Activated CD4-positive, CD25-positive, alpha-beta regulatory T cell (primary cell): ENCODE measurements at places on chromosomes 11 and 22.

- no peak for DNase-seq
These were observed 5.5 kb downstream of the B3GNT6 start for GRCh38 chr11:77039491-77040400.

DNA sequence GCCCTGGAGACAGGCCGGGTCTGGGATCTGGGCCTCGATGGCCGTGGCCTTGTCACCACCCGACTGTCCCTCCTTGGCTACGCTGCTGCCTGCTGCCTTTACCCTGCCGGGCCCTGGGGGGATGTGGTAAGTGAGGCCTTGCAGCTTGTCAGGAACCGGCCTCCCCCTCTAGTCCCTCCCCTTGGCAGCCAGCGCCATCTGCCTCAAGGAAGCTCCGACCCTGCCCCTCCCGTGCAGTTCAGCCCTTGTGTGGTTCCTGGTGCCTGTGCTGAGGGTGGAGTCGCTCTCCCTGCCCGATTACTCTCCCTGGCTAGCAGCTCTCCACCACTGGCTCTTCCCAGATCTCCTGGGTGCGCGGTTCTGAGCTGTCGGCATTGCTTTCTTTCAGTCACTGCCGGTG is 33.7 kb downstream of the CTTN start:
- no peak for DNase-seq

GRCh38 chr11:41306431-41306830 is 153.0 kb downstream of the LRRC4C start:
- DNase-seq = no peak

GRCh38 chr11:67616431-67617242 is 9.9 kb downstream of the NDUFV1 start:
- no peak for DNase-seq

GRCh38 chr22:47178339-47178738 is 415.9 kb downstream of the TBC1D22A start:
- DNase-seq = no peak

- DNase-seq = no peak
These were observed 12.0 kb downstream of the FGF3 start for GRCh38 chr11:69807106-69807815.

DNA sequence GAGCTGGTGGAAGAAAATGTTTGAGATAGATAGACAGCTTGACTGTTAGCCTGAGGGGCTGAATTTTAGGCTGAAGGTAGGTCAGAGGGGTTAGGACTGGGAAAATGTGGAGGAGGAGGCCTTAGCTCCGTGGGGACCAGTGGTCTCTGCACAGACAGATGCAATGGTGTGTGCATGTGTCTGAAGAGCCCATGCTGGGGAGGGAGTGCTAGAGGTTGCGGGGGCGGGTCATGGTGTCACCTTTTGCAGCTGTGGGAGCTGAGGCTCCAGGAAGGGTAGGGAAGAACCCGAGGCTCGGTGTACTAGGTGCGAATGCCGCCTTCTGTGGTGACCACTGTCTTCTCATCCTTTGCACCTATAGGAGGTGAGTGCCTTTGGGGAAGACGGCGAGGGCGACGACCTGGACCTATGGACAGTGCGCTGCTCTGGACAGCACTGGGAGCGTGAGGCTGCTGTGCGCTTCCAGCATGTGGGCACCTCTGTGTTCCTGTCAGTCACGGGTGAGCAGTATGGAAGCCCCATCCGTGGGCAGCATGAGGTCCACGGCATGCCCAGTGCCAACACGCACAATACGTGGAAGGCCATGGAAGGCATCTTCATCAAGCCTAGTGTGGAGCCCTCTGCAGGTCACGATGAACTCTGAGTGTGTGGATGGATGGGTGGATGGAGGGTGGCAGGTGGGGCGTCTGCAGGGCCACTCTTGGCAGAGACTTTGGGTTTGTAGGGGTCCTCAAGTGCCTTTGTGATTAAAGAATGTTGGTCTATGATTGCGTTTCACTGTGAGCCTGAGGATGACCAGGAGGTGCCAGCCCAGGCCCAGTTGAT is 1.6 kb downstream of the SDF2L1 start:
- no peak for DNase-seq

GRCh38 chr11:36437413-36437812 is 72.7 kb downstream of the TRAF6 start:
- DNase-seq = no peak

- no peak for DNase-seq
These were observed 95.1 kb upstream of the GRAMD1B start for GRCh38 chr11:123334925-123335324.

DNA sequence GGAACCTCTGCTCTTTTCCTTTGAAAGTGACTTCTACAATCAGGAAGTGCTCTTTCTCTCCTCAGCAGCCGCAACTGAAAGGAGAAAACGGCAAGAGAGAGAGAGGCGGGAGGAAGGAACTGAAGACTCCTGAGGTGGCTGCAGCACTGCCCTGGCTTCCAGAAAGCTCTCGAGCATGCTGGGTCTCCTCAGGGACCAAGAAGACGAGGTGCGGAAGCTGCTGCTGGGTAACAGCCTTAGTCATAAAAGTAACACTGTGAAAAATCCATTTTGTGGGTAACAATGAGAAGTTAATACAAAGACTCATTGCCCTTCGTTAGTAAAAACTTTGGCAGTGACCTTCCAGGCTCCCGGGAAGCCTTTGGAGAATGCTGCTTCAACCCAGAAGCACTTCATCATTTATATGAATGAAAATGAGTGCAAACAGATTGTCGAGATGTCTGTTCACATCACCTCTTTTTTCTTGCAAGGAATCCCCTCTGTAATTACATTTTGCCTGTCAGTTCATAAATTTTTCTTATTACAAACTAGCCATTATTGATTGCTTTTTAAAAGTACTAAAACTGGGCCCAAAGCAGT is 473.4 kb downstream of the SOX6 start:
- DNase-seq = no peak

GRCh38 chr11:10117709-10118351 is 176.2 kb downstream of the SBF2 start:
- no peak for DNase-seq

GRCh38 chr11:47589977-47590861 is 3.7 kb downstream of the FAM180B start:
- DNase-seq = no peak

DNA sequence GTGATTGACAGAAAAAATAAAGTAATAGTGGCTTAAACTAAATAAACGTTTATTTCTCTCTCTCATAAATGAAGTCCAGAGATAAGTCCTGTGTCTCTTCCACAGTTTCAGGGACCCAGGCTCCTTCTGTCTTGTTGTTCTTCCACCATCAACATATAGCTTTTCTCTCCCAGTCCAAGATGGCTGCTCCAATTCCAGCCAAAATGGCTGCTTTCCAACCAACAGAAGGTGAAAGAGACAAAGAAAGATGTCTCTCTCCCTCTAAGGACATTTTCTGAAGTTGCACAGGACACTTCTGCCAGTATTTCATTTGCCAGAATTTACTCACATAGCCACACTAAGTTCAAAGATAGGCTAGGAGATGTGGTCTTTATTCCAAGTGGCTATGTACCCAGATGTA is 9.4 kb upstream of the PLEKHB1 start:
- no peak for DNase-seq

- DNase-seq = no peak
These were observed 1.6 kb downstream of the NCAM1 start for GRCh38 chr11:112962579-112963367.
